ENCODE measurements at places on chromosomes 2 and 18.

DNA sequence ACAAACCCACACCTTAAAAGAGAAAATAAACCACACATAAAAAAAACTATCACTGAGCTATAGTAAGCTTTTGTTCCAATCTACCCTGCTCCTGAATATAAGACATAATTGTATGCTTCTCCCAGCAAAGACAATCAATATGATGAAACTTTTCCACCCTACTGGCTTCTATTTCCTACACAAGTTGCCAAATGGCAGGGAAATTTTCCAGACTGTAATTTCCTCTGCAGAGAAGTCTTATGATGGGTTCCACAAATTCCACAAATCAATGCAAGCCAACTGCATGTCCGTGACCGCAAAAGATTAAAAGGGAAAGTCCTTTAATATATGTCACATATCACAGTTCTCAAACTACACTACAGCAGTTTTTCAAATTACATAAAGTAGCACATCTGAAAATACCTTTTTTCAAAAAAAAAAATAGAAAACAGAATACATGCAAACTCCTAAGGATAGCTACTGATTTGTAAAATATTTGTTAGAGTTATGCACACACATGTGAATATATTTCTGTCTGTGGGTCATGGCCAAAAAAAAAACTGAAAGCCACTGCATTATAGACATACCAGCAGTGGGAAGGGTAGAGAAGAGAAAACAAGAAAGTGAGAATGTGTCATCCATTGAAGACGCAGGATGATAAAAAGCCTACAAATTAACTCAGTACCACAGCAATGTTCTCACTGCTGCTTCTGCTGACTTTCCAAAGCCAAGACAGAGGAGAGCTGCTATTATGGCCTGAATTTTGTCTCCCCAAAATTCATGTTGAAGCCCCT is 61.4 kb downstream of the RPL31 start:
- DNase-seq, result no peak

DNA sequence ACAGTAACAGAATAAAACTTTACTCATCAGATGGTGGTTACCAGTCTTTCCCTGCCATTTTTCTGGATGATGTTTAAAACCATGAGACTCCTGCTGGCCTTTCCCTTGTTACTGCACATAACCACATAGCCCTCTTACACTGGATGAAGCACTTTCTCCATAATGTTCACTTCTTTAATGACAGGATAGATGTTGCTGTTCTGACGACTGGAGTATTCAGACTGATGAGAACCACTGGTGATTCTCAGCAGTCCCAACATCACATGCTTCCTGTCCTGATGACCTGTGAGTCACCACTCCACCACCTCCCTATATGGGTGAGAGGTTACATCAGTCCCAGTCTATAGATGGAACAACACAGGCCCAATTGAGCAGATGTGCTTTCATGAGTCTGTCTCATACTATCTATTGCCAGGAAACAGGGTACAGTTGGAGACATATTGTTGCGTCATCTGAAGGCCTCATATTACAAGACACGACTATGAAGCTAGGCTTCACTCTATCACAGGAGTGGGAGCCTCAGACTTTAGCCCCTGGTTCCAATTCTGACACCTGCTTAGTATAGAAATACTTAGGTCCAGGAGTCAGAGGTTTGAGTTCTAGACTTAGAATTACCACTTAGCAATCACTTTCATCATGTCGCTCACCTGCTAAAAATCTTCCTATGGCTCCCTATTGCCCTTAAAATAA is 145.7 kb upstream of the KLF7 start:
- DNase-seq, result no peak

- no peak for DNase-seq
Observed at GRCh38 chr2:168593713-168594112, 137.6 kb downstream of the CERS6 start.

GRCh38 chr2:162732946-162733698 is 105.4 kb downstream of the KCNH7 start:
- no peak for DNase-seq

DNA sequence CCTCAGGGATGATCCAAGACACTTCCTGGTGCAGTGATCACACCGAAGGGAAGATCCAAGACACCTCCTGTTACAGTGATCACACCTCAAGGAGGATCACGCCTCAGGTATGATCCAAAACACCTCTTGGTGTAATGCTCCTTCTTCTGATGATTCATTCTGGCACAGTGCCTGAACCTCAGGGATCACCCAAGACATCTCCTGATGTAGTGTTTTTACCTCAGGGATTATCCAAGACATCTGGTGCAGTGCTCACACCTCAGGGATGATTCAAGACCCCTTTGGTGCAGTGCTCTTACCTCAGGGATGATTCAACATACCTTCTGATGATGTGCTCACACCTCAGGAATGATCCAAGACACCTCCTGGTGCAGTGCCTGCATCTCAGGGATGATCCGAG is 124.4 kb downstream of the ASB1 start:
- DNase-seq, result no peak

DNA sequence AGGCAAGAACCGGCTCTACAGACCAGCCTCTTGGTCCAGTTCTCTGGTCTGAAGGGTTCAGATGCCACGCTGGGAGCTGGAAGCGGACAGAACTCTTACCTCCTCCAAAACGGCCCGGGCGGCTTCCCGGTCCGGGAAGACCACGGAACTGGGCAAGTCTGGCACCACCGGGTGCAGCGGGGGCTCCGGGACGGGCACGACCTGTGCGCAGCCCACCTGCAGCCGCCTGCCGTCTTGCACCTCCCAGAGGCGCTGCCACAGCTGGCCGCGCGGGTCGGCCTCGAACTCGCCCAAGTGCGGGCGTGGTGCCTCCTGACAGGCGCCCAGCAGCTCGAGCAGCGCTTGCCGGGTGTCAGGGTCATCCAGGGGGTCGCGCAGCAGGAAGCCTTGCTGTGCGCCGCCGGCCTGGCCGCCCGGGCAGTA is 773 bp downstream of the CMPK2 start:
- peak; percentile 66 for DNase-seq

DNA sequence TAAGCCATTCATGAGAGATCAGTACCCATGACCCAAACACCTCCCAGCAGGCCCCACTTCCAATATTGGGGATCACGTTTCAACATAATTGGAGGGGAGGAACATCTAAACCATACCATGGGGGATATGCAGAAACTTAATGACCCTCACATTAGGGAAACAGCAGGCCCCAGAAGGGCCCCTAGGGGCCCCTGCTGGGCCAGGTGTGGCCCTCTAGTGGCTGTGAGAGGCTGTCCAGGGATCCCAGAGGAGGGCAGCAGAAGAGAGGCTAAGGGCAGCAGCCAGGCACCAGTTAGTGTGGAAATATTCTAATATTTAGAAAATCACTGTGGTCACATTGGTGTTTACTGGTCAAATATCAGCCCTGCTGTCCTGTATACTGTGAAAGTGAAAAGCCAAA is 49.3 kb upstream of the ANKRD44 start:
- no peak for DNase-seq

DNA sequence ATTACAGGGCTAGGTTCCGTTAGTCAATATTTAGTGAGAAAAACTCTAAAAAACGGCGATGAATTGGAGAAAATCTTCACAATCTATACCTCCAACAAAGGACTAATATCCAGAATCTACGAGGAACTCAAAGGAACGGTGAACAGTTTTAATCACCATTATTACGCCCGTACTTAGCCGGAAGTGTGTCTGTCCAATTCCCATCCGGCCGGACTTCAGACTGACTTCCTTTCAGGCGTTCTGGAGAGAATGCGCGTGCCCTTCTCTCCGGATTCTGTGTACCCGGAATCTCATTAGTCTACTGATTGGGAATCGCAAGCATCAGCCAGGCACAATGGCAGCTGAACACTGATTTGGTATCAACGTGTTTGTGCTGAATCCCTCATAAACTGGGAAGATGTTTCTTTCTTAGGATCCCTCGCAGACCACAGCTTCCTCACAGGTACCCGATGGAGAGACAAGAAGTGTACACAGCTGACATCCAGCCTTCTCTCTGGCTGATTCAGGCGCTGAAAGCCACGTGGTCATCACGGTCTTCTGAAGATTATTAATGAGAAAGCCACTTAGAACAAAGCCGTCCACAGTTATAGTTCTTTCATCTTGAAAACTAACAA is 239.9 kb downstream of the ZNF516 start:
- DNase-seq, result no peak

- DNase-seq, result no peak
Observed at GRCh38 chr18:35497027-35497369, 762 bp downstream of the INO80C start.

DNA sequence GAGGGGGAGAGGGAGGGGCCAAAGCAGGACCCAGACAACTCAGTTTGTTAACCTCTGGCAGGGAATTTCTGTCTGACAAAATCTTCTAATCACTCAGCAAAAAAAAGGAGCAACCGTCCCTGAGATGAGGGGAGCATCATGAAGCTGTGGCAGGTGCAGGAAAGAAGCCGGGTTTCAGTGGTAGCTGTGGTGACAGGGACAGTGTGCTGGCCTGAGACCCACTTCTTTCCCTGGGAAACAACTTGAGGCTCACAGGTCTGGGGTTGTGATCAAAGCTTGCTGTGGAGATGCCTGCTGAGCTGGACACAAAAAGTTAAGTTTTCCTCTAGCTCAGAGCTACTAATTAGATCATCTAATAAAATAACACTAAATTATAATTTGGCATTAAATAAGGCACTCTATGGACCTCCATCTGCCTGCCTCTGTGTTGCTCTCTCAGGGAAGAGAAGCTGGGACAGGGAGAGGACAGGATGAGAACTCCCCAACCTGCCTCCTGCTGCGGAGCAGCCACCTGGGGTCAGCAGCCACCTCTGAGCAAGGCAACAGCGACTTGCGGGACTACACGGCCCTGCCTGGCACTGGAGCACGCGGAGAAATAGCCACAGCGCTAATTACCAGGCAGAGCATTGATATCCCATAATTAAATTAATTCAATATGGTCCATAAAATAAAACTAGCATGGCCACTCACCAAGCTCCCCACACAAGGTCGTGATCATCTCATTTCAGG is 104.6 kb upstream of the TEX51 start:
- peak; percentile 20 for DNase-seq

GRCh38 chr2:113220970-113221708 is 47.4 kb downstream of the PSD4 start:
- no peak for DNase-seq

DNA sequence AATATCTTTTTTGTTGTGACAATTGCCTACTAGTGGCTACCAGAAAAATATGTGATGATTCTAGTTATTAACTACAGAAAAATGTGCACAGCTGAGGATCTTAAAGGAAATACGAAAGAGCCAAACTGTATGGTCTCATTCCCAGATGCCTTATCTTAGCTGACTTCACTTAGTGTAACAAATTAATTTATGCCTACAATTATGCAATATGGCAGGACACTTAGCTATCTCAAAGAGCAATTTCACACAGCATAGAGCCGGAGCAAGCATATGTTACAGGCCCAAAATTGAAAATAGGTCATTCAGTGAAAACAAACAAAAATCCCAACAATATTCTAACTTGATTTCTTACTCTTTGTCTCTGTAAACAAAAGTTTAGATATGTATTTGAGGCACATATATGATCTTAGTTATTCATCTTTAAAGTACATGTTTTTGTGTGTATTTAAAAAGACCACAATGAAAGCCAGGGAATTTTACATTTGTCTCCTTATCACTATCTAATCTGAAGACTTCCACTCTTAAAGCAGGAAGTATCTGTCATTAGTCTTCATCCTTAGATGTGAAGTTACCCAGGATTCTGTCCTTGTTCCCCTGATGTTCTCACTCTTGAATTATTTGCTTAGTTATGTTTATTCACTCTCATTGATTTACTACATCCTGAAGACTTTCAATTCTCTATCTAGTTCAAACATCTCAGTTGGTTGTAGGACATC is 1579.0 kb upstream of the NXPH2 start:
- DNase-seq, result no peak

- no peak for DNase-seq
Observed at GRCh38 chr18:6504605-6505497, 90.1 kb upstream of the L3MBTL4 start.

GRCh38 chr2:230412371-230412711 is 3.7 kb upstream of the SP100 start:
- DNase-seq, result no peak

GRCh38 chr2:103353774-103354173 is 591.9 kb downstream of the TMEM182 start:
- DNase-seq, result no peak

- no peak for DNase-seq
Observed at GRCh38 chr18:34039201-34039600, 185.5 kb downstream of the NOL4 start.

- DNase-seq, result no peak
Observed at GRCh38 chr2:187157046-187157445, 291.0 kb downstream of the CALCRL start.

GRCh38 chr2:8003462-8004075 is 678.3 kb upstream of the ID2 start:
- peak; percentile 86 for DNase-seq

DNA sequence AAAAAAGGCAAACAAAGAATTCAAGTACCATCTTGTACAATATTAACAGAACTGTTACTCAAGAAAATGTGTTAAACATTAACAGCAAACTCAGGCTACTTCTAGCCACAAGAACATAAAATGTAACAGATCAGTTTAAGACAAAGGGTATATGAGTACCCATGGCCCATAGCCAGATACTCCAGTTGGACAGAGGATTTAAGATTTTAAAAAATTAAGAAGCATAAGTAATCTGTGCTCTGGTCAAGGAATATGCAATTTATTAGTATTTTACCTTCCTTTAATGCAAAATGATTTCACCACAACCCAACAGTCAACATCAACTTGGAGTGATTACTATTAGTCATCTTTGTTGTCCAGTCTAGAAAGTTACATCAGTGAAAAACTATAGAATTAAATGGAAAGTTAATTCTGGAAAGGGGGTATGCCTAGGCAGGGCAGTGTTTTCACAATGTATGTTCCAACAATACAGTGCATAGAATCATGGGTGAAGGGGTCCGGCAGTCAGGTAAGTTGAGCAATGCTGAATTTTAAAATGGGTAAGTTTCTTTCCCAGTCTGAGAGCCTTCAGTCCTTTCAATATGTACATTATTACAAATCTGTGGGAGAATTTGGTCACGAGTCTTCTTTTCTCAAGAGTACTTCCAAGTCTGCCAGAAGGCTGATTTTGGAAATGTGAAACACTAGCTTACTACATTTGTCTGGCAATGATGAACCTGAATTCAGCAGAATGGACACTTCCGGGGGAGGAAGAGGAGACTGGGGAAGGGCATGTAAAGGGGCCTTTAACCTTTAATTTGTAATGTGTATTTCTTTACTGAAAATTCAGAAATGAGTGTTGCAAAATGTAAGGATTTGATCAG is 34.5 kb downstream of the SFT2D3 start:
- DNase-seq, result no peak

- DNase-seq, result no peak
Observed at GRCh38 chr2:37415128-37415820, 70.8 kb downstream of the QPCT start.

GRCh38 chr18:78704971-78705461 is 274.6 kb upstream of the SALL3 start:
- no peak for DNase-seq

- DNase-seq, result no peak
Observed at GRCh38 chr2:109481599-109481998, 132.2 kb downstream of the SEPTIN10 start.

DNA sequence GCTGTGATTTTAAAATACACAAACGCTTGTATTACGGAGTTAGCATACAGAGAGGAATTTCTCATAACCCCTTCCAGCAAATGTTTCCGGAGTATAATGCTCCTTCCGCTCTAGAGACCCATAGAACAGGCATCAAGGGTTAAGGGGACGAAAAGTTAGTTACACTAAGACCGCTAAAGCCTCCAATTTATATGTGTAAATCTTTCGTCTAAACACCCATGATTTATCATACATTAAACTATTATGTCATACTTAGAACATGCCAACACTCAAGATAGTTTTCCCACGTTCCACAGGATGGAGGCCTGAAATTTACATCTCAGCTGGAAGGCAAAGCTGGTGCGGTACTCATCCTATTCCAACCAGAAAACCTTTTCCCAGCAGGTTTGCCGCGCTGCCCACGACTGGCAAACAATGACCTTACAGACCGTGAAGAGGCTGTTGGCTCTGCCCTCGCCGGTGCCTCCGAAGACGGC is 650 bp downstream of the ORMDL1 start:
- DNase-seq, result no peak
